ENCODE measurements at places on chromosomes 4 and X. TPM values are rescaled to one million over a fixed set of nuclear protein-coding genes. Genes with fewer than 3 reads are reported as not detected.

Gene PPP1R2C
- polyA plus RNA-seq, result not detected

Gene MAGEA11
- polyA plus RNA-seq, result not detected

Gene TNIP2
- polyA plus RNA-seq, result 34.8 TPM

Gene UGT2A3
- polyA plus RNA-seq, result not detected

Gene HTR2C
- not detected for polyA plus RNA-seq

Gene DCX
- polyA plus RNA-seq, result not detected

Gene BRS3
- not detected for polyA plus RNA-seq

Gene GAGE2A
- not detected for polyA plus RNA-seq

Gene CHIC2
- polyA plus RNA-seq, result 56.6 TPM

Gene DDX53
- not detected for polyA plus RNA-seq

DNA sequence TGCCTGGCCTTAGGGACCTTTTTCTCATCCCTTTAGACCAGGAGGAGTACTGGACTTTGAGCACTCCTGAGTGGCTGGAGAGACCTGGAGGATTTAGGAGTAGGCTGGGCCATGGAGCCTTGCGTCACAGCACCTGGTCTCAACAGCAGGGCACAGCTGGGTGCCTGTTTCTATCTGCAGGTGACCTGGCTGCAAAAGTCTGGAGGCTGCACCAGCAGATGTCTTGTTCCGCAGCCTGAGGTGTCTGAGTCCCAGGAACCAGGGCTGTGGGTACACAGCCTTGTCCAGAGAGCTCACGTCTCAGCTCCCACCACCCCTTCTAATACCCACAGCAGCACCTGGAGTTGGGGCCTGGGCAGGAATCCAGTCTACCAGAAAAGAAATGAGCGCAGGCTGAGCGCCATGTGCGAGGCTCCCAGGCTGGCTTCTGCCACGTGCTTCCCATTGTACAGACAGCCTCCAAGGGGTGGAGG, 5.0 kb upstream of the NSD2 start:
- no peak for DNase-seq

DNA sequence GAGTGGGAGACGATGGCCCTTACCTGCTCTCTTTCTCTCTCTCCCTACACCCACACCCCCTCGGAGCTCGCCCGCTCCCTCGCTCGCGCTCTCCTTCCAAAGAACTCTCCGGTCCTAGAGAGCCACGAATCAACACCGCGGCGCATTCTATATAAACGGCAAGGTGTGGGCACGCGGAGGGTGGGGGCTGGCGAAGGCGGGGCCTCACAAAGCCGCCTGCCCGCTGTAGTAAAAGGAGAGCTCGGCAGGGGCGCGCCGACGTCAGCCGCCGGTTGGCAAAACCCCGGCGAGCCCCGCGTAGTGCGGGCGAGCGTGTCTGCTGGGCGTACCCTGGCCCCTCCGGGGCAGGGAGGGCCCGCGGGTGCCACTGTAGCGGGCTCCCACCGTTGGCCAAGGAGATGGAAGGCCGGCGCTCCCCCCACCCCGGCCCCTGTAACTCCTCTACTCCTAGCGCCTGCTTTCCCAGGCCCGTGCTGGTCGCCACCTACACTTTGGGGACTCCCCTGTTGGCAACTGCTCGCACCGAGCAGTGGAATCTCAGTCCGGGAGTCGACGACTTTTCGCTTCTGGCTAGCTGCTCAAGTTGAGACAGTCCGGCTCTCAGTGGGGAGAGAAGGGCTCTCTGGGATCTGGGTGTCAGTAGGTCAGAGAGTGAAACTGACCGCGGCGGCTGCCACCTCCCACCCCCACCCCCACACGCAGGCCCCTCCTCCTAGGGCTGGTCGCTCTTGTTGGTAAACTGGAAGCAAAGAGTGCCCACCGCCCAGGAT, 325.5 kb upstream of the F9 start:
- DNase-seq, result no peak

- no peak for DNase-seq
Measured at GRCh38 chr4:8477676-8478075, 37.1 kb downstream of the TRMT44 start.

- DNase-seq, result no peak
Measured at GRCh38 chr4:154640999-154641398, 28.5 kb upstream of the FGG start.

- DNase-seq, result no peak
Measured at GRCh38 chrX:155028129-155028528, 1.5 kb downstream of the FUNDC2 start.

DNA sequence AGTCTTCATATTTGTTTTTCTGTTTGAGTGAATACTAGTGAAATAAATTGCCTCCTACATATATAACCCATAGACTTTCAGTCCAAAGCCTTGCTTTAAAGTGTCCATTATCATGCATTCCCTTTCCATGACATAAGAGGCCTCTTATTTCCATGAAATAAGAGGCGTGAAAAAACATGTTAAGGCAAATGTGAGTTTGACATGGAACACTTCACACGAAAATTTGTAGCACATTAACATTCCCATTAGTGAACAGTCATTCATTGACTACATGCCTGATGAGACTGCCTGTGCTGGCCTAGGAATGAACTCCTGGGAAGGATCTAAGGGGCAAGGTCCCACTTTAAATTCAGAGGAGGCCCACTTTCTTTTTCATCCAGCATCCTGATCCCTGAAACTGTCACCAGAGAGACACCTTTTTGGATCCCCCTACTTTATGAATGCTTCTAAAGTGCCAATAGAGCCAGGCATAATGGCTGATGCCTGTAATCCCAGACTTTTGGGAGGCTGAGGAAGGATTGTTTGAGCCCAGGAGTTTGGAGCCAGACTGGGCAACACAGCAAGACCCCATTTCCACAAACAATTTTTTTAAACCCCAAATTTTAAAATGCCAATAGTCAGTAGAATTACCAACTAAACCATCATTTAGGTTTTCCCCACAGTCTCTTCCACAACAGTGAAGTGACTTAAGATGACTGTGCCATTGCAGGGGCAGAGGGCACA, 6.7 kb downstream of the RTL8B start:
- no peak for DNase-seq

DNA sequence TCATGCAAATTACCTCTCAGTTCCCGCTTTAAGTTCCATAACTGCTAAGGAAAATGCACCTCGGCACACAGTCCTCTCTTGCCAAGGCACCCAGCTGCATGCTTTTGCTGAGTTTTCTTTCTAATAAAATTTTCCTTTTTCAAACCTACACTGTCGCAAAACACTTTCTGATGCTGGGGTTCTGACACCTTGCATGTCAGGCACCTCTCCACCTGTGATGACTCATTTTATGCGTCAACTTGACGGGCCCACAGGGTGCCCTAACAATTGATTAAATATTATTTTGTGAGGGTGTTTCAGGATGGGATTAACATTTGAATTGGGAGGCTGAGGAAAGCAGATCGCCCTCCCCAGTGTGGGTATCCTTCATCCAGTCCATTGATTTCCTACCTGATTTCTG, 291.0 kb upstream of the STS start:
- no peak for DNase-seq

GRCh38 chrX:10612215-10612614, 8.2 kb downstream of the MID1 start:
- no peak for DNase-seq

GRCh38 chr4:86159216-86159615, 200.6 kb downstream of the MAPK10 start:
- DNase-seq, result no peak

DNA sequence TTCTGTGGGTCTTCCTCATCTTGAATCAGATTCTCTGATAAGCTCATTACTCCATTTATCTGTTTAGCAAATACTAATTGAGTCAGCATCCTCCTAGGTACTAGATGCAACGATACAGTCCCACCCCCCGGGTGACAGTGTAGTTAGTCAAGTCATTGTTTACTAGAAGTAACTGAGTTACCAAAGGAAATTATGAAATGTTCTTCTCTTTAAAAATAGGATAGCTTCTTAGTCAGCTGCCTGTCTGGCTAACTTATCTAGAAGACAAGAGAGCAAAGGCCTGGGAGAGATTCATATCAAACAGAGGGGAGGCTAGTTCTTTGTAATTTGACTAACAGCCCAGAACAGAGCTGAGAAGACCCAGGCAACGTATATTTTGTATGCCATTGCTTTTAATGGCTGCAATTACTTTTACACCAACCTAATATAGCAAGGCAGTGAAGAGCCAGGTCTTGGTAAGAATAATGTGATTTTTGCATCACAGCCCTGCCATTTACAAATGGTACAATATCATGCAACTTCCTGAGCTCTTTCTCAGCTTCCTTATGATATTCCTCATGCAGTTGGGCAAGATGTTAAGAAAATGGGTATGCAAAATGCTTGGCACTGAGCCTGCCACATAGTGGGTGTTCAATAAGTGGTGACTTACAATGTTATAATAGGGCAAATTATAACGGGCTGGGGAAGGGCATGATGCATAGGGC, 149.9 kb downstream of the CHIC2 start:
- no peak for DNase-seq

DNA sequence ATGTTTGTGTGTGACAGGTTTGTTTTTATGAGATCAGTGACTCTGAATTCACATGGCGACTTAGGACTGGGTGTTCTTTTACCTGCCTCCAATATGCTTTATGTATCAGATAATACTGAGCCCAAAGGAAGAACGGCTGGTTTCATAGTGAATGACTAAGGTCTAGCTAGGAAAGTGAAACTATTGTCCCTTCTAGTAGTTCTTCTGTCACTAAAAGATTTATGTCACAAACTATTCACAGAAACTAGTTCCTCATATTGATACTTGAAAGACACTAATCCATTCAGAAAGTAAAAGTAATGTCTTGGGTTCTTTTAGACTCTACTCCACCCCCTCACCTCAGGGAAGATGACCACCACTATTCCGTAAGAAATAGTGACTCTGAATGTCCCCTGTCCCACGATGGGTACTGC, 81.7 kb downstream of the EGF start:
- no peak for DNase-seq

DNA sequence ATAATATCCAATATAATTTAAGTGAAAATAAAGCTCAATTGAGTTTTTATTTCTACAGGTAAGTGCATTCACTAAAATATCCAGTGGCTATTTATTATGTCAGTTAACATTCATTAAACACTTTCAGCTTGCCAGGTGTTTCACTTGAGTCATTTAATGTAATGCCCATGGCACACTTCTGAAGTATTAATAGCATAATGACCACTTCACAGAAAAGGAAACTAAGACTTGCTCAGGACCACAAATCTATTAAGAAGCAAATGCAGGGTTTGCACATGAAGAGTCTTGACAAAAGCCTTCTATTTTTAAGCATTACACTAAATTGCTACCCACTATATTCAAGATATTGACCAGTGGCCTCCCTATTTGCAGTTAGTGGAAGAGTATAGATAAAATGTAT, 612.7 kb downstream of the KCTD8 start:
- no peak for DNase-seq

GRCh38 chr4:21986307-21986706, 37.7 kb upstream of the KCNIP4 start:
- DNase-seq, result no peak

- DNase-seq, result no peak
Measured at GRCh38 chr4:174349156-174349555, 65.4 kb downstream of the CEP44 start.

GRCh38 chr4:105106426-105106825, 40.2 kb upstream of the TET2 start:
- DNase-seq, result no peak

- no peak for DNase-seq
Measured at GRCh38 chr4:105128208-105128607, 18.5 kb upstream of the TET2 start.

DNA sequence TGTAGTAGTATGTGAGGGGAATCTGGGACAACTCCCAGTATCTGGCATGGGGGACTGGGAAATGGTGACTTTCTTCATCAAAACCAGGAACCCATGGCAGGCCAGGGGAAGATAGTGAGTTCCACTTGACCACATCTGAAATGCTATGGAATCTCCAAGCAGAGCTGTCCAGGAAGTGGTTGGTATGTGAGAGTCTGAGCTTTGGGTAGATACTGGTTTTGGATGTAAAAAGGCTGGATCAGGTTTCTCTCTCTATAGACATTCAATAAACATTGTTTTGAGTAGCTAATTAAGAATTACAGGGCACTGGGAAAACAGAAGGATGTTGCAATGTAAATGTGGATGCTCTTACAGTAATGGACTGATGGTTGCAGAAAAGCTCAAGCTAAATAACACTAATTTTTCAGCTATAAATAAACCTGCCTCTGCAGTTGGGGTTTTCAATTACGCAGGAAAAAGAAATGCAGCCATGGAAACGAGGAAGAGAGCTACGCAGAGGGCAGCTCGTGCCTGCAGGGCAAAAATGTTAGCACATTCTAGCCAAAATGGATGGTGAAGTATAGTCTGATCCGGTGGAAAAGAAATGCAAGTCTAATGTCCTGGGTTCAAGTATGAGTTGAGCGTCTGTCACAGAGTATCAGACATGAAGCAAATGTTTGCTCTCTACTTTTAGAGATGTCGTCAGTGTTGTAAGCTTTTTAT, 13.4 kb upstream of the CHRNA9 start:
- no peak for DNase-seq

DNA sequence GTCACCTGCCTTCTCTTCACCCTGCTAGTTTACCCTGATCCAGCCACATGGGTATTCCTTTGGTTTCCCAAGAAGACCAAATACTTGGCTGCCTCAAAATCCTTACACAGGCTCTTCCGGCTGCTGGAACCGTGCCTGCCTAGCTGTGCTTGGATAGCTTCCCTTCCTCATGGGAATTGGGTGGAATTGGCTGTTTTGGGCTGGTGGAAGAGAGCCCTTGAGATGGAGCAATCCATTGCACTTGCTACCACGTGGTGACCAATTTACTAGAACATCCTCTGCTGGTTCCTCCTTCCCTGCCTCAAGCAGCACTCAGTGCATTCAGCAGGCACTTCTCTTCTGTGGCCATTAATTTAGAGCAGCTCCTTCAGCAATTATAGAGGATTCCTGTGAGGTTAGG, 119.3 kb upstream of the AP1S2 start:
- no peak for DNase-seq

- DNase-seq, result no peak
Measured at GRCh38 chrX:22147214-22147613, 115.1 kb downstream of the PHEX start.

DNA sequence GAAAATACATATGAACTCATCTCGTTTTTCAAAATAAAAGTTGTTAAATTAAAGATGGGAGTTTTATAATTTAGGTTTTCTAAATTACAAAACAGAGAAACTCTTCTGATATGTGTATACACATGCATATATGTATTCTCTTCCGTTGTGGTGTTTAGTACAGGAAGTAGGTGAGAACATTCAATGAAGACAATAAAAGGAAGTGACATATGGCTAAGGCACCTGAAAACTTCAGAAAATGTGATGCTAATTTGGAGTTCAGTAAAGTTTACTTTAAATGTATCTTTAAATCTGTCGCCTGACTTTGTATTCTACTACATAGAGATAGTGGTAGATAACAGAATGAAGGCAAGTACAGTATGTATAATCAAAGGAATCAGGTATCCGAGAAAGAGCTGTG, 33.5 kb upstream of the ITM2A start:
- no peak for DNase-seq

- DNase-seq, result no peak
Measured at GRCh38 chr4:16626945-16627344, 271.5 kb downstream of the LDB2 start.

DNA sequence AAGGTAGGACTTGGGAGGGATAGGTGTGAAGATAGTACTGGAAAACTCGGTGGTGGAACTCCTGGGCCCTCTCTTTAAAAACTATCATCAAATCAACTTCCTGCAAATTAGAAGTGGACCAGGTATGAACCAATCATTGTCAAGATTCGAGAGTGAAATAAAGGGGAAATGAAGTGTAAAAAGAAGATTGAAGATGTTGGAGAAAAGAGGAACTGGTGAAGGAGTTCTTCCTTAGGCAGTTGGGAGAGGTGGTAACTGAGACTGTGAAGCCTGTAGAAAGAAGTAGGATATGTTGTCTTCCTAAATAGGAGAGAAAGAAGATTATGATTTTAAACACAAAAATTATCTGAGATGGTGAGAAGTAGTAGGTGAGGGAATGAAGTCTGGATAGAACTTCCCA, 212.2 kb downstream of the PPP1R2C start:
- DNase-seq, result no peak

- no peak for DNase-seq
Measured at GRCh38 chr4:99586797-99587196, 12.2 kb downstream of the MTTP start.

Data from naive B cell (primary cell).